ENCODE measurements at places on chromosomes 2 and 18.

DNA sequence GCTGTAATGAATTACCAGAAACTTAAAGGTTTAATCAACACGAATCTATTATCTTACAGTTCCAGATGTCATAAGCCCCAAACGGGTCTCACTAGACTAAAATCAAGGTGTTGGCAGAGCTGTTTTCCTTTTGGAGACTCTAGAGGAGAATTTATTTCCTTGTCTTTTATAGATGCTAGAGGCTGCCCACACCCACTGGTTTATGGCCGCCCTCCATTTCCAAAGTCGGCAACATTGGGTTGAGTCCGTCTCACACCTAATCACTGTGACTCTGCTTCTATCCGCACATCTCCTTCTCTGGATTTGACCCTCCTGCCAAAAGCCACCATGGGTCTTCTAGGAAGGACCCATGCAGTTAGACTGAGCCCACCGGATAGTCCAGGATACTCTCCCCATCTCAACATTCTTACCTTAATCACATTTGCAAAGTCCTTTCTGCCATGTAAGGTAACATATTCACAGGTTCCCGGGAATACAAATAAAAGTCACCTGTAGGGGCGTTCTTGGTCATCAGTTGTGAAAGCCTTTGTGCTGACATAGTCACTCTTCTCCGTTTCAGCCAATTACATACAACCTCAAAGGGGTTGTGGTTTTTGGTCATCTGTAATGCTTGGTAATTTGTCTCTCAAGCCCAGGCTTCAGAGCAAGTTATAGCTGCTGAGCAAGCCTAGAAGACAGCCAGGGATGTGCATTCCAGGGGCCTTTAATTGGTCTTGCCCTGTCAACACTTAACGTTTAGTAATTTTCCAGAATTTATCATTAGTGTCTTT is 179.4 kb downstream of the ANTXR1 start:
- DNase-seq = no peak

GRCh38 chr2:12897181-12897580 is 180.4 kb downstream of the TRIB2 start:
- DNase-seq = no peak

DNA sequence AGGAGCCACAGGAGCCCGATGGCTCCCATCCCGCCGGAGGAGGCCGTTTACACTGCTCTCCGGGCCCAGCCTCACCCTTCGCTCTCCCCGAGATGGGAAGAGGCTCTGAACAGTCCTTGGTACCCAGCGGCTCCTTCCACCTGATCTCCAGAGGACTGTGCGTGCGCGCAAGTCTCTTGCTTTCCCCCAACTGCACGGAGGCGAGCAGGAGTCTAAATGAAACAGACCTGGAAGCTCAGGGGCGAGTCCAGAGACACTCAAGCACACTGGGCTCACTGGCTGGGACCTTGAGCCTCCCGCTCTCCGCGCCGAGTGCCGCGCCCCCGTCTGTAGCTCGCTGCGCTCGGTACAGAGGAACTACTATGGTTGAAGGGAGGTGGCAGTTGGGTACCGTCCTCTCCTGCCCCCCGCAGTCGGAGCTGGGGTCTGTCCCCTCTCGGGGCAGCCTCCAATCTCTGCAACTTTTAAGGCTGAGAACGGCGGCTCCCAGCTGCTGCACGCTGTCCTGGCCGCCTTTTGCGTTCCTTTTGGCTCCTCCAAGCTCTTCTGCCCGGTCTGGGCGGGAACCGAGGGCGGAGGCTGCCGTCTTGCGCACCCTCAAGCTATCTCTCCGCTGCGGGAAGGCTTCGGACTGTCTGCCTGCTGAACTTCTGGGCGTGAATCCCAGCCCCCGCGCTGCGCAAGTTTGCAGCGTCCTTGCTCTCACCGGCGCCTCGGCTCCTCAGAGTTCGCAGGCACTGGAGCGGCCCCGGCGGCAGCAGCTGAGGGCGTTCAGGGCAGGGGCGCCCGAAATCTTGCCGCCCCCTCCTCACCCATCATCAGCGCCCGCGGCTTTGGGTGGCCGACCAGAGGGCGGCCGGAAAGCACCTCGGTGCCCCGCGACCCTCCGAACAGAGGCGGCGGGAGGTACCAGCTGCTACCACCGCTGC is 491 bp downstream of the ALK start:
- DNase-seq = no peak

GRCh38 chr2:222208010-222208690 is 90.6 kb downstream of the PAX3 start:
- no peak for DNase-seq

- no peak for DNase-seq
These were observed 12.9 kb downstream of the ZNF397 start for GRCh38 chr18:35253655-35254287.

DNA sequence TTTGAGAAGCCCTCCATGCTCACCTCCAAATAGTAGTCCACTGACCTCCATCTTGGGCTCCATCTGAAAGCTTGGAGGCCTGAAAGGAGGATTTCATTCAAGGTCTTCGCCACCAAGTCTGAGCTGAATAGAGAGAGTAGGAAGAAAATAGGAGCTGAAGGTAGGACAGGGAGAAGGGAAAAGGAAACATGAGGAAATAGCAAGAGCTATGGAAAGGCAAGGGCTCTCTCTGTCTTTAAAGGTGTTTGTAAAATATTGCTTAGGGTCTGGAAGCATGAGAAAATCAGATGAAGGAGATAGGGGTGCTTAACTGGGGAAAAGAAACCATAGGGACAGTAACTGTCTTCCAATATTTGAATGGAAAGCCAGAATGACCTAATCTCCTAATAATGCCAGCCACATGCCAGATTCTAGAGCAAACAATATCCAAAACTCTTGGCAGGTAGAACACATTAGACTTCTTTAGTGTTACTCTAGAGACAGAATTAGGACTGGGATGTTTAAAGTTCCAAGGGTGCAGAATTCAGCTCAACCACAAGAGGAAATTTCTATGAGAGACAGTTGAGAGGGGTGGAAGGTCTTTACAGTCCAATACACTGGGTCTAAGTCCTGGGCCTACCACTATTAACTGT is 67.4 kb downstream of the NAB1 start:
- no peak for DNase-seq

DNA sequence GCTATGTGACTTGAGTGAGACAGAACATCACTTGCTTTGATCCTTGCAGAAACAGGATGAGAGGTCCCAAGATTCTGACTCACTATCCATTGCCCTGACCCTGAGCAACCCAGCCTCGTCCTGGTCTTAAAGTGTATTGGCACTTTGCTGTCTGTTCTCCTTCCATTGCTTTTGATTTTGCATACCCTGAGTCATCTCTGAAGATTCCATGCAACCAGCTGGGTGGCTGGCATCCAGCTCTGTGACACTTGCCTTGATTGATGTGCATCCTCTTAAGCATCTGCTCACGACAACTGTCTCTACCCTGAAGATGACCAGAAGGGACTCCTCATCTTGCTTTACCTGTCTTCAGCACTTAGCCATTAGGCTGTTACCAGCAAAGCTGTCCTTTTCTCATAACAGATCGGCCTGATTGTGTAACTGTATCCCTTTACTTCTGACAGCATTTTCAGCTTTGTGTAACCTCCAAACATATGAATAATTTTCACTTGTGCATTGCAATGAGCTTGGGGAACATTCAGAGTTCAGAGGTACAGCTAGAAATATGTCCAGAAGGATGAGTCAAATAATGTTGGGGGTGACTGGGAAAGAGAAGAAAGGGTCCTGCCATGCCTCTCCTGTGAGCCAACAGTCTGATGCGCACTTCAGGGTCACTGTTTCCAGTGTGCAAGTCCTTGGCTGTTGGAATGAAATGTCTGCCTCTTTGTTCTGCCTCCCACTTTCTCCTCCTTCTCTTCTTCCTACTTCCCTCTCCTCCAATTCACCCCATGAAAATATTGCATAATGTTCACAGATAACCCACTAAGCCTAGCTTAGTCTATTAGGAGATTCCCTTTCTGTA is 249.7 kb upstream of the OSR1 start:
- DNase-seq = no peak

DNA sequence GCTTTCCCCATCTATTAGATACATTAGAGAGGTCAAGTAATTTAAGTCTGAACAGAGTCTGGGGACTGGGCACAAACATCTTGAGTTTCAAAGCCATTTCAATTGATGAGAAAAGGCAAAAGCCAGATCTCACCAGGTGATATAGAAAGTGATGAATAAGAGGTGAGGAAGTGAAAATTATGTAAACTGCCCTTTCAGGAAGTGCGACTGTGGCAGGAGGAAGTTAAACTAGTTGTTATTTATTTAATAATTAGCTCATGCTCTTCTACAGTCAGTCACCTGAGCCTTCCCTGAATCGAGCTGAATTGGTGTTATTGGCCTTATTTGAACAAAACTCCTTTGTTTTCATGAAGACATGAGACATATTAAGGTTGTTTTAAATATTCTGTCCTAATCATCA is 115.1 kb downstream of the CDH20 start:
- DNase-seq = no peak

- no peak for DNase-seq
These were observed 39.1 kb upstream of the GALNT3 start for GRCh38 chr2:165833156-165833555.

DNA sequence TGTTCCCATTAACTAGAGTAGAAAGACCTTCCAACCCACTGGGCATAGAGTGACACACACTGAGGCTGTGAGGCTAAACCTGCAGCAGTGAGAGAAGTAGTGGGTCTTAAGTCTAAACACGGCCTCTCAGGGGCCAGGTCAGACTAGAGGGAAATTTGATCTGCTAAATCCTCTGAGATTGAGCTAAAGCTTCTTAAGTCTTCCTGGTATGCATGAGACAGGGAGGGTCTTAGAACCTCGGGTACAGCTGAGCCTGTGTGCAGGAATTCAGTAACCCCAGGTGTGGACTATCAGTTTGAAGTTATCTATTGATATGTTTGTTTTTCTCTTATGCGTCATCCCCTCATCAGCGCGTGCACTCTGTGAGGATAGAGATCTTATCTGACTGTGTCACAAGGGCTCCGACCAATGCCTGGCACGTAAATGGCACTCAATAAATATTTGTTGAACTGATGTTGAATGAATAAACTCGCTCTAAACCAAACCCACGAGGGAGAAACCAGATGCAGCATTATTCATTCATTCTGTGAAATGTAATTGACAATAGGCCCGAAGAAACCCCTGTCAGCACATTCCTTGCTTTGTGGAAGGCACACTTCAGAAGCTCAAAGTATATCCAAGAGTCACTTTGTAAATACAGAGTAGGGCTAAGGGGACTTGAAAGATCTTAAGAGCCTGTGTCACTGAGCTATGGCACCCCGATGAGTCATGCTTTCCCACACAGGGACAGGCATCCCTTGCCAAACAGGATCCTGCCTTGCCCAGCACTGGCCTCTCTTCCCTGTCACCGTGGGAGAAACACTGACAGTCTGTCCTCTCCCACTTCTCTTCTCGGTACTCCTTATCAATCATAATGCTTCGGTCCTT is 21.7 kb upstream of the RAB10 start:
- DNase-seq = peak; percentile 70

DNA sequence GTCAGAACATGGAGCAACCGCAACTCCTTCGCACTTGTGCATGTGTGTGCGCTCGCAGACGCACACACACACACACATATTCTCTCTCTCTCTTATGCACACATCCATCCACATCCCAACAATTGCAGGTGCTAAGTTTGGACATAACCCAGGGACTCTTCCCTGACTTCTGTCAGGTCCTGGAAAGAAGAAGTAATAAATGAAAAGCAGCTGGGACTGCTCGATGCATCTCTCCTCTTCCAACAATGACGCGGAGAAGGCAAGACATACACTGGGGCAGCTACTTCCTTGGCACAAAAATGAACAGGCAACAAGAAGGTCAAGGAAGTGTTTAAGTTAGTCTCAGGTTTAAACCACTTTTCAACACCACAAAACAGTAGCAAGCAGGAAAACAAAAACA is 23.6 kb downstream of the STARD7 start:
- no peak for DNase-seq

GRCh38 chr2:4588606-4589005 is 885.2 kb downstream of the DCDC2C start:
- DNase-seq = no peak

GRCh38 chr2:65314801-65315441 is 87.3 kb downstream of the ACTR2 start:
- DNase-seq = no peak

- peak; percentile 61 for DNase-seq
These were observed 15.9 kb upstream of the TMEM214 start for GRCh38 chr2:27016801-27017325.

DNA sequence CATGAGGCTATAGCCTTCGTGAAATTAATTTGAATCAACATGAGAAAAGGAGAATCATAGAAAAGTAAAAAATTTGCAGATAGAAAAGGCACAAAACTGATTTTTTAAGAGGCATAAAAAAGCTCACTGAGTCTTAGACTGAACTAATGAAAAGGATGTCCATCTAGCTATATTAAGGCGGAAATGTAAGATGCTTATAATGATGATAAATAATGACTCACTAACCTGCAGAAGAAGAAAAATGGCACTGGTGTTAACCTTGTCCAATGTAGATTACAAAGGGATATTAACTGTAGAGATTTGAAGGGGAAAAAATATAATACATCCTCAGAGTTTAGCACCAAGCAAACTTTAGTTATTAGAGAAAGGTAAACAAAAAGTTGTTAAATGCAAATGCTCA is 1098.0 kb upstream of the DDX18 start:
- DNase-seq = no peak

DNA sequence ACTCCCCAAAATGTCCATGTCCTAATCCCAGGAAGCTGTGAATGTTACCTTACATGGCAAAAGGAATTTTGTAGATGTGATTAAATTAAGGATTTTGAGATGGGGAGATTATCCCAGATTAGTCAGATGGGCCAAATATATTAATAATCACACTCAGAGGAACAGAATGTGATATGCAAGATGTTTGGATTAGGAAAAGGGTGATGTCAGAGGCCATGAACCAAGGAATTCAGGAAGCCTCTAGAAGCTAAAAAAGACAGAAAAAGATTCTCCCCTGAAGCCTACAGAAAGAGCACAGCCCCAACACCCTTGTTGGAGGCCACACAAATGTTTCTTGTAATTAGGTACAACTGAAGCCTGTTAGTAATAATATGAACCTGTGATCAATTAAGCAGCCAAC is 13.1 kb downstream of the TMEM131 start:
- DNase-seq = no peak

GRCh38 chr18:62182220-62182619 is 4.6 kb downstream of the PIGN start:
- DNase-seq = no peak

- no peak for DNase-seq
These were observed 53.6 kb upstream of the EML6 start for GRCh38 chr2:54669677-54670484.

DNA sequence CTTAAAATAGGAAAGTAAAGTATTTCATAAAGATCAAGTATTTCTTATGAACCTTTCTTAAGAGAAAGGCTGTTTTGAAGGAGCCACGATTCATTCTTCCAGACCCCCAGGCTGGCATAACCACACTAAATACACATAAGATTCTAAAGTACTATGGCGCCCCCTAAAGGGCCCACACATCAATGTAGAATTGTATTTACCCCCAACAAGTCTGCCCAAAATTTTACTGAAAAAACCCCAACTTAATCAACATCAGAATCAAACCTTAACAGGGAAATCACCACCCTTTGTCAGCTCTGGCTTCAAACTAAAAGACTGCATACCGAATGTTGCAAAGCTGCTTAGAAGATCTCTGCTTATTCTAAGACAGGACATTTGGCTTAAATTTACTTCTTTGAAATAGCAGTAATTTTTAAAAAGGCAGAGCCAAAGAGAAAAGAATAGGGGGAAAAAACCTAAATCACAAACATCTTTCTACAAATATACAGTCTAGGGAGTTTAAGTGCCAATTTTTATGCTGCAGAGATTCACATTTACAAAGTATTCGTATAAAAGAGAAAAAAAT is 20.4 kb upstream of the BCL2 start:
- DNase-seq = peak; percentile 61

GRCh38 chr2:128446874-128447537 is 128.3 kb upstream of the HS6ST1 start:
- DNase-seq = peak; percentile 43

GRCh38 chr2:193124815-193125214 is 930.1 kb upstream of the TMEFF2 start:
- no peak for DNase-seq
